ENCODE measurements at places on chromosomes 2 and 18.

GRCh38 chr2:33437815-33438214 is 38.6 kb upstream of the RASGRP3 start:
- DNase-seq: no peak

- DNase-seq: no peak
These were observed 30.8 kb downstream of the TBC1D8 start for GRCh38 chr2:101120124-101120996.

GRCh38 chr18:10315522-10315921 is 138.9 kb upstream of the APCDD1 start:
- no peak for DNase-seq

- no peak for DNase-seq
These were observed 138.3 kb downstream of the CDH20 start for GRCh38 chr18:61471541-61471940.

DNA sequence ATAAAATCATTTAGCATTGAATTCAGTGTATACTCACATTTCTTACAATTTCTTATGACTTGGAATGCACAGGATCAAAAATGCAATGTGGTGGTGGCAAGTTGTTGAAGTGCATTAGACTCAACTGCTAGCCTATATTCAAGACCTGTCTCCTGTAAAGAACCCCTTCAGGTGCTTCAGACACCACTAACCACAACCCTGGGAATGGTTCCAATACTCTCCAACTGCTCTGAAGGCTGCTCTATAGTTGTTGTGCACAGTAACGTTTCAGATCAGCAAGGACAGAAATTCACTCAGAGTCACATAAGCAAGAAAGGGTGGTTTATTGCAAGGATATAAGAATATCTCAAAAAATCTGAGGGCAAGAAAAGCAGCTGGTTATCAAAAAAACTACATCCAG is 6.5 kb downstream of the GKN1 start:
- no peak for DNase-seq

- no peak for DNase-seq
These were observed 59.7 kb downstream of the VAPA start for GRCh38 chr18:9973470-9973869.

DNA sequence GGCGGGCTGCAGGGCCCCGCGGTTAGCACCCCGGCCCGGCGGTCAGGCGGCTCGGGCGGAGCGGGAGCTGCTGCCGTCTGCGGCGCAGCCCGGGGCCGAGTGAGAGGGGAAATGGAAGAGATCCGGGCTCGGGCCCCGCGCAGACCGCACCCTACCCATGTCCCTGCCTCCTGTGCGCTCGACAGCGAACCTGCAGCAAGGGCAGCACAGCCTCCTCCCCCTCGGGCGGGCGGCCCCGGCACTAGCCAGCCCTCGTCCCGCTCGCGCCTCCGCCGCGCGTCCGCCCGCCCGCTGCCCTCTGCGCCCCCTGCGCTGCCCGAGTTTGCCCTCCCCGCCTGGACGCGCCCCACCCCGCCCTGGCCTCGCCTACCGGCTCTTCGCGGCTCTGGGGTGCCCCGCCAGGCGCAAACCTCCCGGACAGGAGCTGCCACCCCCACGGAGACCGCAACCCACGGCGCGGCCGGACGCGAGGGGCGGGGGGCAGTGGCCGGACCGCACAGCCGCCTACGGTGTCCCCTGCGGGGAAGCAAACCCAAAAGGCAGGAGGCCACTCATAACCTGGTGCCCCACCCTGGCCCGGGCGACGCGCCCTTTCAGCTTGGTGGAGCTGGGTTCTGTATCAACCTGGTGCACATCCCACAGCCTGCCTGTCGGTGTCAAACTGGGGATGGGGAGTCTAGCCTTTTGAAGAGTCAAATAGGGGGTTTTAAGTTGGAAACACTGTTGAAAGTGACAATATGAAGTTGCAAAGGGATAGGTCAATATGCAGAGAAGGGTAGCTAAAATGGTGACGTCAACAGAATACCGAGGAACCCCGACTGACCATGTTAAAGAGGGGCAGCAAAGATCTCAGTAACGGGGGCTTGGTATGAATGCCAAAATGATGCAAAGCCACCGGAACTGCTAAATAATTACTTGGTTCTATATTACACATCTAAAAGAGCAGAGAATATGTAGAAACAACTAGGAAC is at the start of gene IHH:
TSS of gene IHH (minus strand) at position 101 of the 971 bp plus-strand sequence. CDS start 454 bp downstream, outside the sequence.
- no peak for DNase-seq

GRCh38 chr2:9004338-9005204 is 1.1 kb upstream of the MBOAT2 start:
- DNase-seq: peak; percentile 32
